ENCODE measurements at places on chromosomes 11 and 22.

DNA sequence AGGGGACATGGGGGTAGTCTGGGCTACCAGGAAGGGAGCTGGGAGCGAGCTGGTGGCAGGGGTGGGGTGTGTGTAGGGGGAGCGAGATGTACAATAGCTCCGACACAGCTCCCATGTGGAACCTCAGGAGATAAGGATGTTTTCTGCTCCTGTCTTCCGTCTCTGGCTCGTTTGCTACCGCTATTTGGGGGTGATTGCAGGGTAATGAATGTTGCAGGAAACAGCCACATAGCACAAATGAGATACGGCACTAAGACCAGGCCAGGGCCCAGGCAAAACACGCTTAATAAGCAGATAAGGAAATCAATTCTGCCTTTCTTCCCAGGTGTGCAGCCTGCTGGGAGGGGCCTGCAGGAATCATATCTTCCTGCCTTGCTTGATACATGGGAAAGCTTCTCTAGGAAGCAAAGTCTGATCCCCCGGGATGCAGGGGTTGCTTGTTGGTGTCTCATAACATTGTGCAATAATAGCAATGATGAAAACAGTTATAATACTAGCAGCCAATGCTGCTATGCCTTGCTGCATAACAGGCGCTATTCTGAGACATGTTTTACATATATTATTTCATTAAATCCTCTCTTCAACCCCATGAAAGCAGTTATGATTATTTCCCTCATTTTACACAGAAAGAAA is 158.7 kb downstream of the ST3GAL4 start:
- no peak for DNase-seq

DNA sequence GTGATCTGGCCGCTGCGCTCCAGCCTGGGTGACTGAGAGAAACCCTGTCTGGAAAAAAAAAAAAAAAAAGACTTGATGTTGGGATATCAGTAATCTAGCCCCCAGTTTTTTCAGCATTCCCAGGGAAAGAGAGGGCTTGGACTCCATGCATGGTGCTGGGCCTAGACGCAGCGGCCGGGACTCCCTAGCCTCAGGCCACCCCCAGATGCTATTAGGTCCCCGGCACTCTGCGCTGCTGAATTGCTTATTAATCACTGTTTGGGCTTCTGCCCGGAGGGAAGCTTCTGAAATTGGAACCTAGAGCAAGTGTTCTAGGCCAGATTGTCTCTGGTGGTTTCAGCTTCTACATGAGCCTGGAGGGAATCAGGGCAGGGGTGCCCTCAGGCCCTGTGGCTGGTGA is 39.0 kb downstream of the SLCO2B1 start:
- DNase-seq: no peak

DNA sequence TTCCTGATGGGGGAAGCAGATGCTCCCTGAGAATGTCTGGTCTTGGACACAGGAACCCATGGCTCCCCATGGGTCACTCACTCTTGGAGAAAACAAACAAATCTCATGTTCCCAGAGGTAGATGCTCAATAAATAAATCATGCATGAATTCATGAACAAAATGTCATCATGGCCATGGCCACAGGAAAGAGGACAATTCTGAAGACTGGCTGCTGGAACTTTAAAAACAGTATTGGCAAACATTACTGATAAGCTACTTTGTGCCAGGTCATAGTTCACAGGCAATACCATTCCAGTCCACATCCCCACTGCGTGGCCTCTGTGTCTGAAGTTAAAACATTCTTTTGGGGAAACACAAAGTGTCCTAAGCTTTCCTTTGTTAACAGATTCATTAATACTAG is 9.2 kb upstream of the SMIM35 start:
- no peak for DNase-seq

- no peak for DNase-seq
Measured at GRCh38 chr11:92854952-92855351, 114.5 kb upstream of the MTNR1B start.

DNA sequence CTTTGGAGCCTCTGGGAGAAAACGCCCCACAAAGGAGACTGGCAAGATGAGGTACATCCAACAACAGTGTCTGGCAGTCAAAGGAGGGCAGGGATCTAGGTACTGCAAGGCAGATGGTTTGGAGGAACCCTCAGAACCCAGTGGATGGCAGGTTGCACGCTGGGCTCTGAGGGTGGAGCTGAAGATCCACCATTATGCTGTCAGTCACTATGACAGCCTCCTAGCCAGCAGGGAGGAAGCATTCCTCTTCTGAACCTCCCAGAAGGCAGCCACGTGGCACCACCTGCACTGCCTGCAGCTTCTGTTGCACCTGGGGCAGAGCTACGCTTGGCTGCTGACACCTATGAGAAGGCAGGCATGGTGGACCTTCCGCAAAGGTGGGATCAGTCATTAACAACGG is 40.2 kb downstream of the HTR3A start:
- no peak for DNase-seq

DNA sequence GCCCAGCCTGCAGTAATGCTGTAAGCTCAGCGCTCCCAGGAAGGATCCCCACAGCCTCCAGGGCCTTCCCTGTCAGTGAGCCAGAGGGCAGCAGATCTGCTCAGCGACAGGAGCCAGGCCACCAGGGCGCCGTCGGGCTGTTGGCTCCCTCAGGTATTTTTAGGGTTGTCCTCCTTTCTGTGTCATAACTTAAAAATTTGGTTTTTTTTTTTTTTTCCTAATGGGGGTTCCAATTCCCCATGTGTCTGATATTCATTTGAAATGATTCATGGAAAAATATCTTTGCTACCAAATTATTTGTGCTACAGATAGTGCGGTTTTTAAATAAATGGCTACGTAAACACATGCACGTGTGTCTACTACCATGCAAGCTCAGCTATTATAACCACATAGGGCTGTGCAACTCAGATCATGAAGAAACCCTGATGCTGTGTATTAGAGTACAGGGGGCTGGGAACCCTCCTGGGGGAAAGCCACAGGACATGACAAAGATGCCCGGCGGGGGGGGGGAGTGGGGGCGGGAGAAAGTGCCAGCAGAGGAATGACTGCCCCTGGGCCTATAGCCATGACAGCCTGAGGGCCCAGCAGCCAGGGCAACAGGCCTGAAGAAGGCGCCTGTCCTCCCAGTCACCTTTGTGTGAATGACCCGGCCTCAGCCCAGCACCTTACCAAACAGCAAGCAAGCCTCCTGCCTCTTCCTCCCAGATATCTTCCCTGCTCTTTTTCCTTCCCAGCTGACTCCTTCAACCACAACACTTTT is 89.3 kb downstream of the NAT10 start:
- no peak for DNase-seq

DNA sequence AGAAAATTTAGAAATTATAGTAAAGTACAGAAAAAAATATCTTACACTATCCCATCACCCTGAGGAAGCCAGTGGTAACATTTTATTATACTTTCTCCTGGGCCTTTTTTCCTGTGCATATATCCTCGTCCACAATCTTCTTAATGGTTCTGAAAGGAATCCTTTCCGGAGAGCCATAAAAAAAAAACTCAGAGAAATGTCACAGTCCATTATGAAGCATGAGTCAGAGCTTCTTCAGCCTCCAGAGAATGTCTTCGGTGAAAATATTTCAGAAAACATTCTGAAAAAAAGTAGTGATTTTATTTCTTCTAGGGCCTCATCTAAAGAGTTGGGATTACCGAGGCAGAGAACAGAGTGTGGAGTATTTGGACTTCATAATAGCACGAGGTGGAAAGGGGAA is 163.4 kb downstream of the INSC start:
- DNase-seq: no peak
